ENCODE measurements at places on chromosomes 1 and 21.

GRCh38 chr1:21289127-21289526 is 1.1 kb downstream of the ECE1 start:
- H3K36me3 ChIP-seq = no peaks in the 10 kb centered on the region
- no peak for DNase-seq
- peak overlapping the region; percentile 77 for H3K4me3 ChIP-seq
- peaks cover 3% of the 10 kb centered on the region for H3K4me1 ChIP-seq
- no peaks in the 10 kb centered on the region for H3K27me3 ChIP-seq

DNA sequence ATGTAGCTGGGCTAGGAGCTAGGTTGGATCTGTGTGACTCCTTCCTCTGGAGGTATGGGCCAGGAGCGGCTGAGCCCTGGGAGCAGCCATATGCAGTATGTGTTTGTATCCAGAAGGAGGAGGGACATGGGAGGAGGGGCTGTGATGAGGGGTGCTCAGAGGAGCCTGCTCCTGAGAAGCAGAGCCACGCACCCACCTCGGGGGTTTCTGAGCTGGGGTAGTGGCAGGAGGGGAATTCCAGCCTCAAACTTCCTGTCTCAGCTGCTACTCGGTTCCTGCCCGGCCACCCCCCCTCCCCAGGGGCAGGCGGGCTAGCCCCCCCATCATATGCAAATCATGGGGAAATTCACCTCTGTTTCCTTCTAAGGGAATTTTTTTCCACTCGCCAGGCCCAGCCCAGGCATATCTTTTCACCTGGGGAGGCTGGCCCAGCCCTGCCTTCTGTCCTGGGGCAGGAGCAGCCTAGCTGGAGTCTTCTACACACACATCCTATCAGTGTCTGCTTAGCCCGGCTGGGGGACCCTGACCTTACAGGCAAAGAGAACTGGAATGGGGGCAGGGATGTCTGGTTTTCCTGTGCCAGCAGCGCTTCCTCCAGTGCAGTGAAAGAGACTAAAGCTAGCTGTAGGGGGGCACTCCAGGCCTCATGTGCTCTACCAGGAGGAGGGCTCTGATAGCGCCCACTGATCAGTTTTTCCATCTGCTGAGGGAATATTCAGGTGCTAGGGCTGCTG is 3.0 kb downstream of the ZC3H12A start:
- H3K27me3 ChIP-seq = no peaks in the 10 kb centered on the region
- H3K36me3 ChIP-seq = no peaks in the 10 kb centered on the region
- peak; percentile 84 for DNase-seq

DNA sequence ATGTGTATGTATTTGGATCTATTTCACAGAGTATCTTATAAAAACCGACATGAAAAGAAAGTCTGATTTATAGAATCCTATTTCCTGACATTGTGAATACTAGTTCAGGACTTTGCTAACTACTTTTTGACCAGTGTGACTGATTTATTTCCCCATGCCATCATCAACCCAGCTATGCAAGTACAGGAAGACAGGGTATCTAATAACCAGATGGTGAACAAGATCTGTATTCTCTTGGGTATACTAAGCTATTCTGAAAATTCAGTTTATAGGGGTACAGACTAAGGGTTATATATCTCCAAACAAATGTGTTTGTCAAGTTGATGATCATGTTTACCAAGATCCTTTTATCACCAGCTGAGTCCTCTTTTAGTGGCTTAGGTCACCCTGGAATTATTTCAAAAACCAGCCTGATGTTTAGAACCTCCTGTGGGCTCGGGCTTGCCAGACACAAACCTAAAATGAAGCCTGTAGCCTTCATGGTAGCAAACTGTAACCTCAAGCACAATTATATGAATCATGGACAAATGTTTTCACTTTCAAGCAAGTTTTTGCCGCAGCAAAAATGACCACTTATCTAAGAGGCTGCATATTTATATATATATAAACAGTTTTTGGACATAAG is 185.1 kb downstream of the FGGY start:
- H3K27me3 ChIP-seq = no peaks in the 10 kb centered on the region
- no peaks in the 10 kb centered on the region for H3K4me1 ChIP-seq
- H3K36me3 ChIP-seq = no peaks in the 10 kb centered on the region

DNA sequence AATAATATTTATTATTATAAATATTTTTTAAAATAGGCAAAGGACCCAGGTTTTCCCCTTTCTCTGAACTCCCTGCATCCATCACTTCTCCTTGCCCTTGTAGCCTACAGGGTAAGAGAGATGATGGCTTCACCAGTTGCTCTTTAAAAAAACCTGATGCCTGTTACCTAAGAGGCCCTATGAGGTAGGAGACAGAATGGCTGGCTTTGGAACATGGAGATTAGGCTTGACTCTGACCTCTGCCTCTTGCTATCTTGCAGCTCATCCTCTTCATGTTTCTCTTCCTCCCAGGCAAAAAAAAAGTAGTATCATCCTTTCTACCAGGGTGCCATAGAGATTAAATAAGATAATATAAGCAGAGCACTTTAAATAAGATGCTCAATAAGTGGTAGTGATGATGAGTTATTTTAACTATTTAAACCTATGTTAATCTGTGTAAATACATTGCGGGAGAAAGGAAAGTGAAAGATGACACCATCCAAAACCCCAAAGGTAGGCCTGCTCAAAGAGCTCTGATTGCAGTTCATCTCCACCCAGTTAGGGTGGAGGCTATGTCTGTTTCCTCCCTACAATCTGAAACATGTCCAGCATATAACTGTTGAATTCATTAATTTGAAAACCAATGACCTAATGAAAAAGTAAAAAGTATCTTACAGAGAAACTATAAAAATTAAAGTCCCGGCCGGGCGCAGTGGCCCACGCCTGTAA is 51.8 kb downstream of the RGS2 start:
- no peak overlapping the region for H3K27ac ChIP-seq
- no peak overlapping the region for H3K4me3 ChIP-seq
- no peaks in the 10 kb centered on the region for H3K27me3 ChIP-seq
- no peak for DNase-seq
- no peaks in the 10 kb centered on the region for H3K36me3 ChIP-seq
- H3K4me1 ChIP-seq = no peaks in the 10 kb centered on the region

DNA sequence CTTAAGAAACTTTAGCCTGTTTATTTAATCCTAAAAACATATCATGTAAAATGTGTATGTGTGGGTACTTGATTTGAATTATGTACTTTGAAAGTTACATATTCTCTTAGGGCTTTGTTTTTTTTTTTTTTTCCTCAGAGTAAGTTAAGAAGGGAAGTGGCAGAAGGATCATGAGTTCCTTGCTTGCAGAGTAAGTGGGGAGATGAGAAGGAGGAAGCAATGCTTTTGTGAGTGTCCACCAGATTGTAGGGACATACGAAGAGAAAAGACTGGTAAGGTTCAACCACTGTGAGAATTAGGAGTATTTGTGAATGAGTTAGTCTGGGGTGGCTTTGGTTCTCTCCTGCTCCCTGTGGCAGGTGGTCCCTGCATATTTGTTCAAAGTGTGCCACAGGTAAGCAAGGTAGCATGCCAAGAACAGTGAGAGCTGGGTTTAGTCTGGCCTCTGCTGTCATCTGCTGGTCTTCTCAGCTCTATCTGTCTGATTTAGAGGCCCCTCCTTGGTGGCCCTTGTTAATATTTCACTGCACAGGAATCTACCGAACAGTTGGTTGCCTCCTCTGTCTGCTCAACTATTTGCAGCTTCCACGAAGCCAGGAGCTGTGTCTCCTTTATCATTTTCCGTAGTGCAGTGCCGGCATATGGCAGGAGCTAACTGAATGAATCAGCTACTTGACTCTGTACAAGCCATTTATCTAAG is 9.5 kb downstream of the DNM3 start:
- H3K27me3 ChIP-seq = no peaks in the 10 kb centered on the region
- no peak for DNase-seq

DNA sequence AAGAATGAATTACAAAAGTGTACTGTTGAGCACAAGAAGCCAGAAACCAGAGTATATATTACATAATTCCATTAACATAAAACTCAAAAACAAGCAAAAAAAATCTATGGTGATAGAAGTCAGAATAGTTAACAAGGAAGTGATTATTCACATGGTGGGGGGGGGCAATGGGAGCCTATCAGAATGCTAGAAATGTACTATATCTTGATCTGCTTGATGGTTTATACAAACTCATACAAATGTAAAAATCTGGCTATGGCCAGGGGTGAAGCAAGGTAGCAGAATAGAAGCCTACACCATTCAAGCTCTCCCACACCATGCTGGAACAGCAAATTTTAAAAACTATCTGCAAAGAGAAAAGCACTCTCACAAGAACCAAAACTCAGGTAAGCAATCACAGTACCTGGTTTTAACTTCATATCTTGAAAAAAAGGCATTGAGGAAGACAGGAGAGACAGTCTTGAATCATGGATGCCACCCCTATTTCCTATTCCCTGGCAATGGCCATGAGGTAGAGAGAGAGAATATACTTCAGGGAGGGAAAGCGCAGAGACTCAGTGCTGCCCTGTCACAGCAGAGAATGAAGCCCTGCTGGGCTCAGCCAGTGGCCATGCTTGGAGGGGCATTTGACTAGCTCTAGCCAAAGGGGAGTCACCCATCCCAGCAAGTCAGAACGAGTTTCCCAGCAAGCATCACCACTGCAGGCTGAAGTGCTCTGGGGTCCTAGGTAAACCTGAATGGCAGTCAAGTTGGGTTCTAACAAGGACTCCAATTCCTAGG is 73.8 kb downstream of the CDC42BPA start:
- no peak overlapping the region for H3K4me3 ChIP-seq
- no peaks in the 10 kb centered on the region for H3K36me3 ChIP-seq
- DNase-seq = no peak
- H3K4me1 ChIP-seq = no peaks in the 10 kb centered on the region

- peak overlapping the region; percentile 31 for H3K27ac ChIP-seq
- H3K4me3 ChIP-seq = no peak overlapping the region
- no peaks in the 10 kb centered on the region for H3K27me3 ChIP-seq
Measured at GRCh38 chr1:232142403-232143314, 487.3 kb downstream of the SIPA1L2 start.

- H3K4me3 ChIP-seq = no peak overlapping the region
- H3K27ac ChIP-seq = peak overlapping the region; percentile 50
- H3K27me3 ChIP-seq = no peaks in the 10 kb centered on the region
- H3K36me3 ChIP-seq = no peaks in the 10 kb centered on the region
Measured at GRCh38 chr1:64315402-64315801, 112.0 kb downstream of the UBE2U start.

GRCh38 chr1:26305667-26306289 is 658 bp downstream of the UBXN11 start:
- H3K4me1 ChIP-seq = peaks cover 8% of the 10 kb centered on the region
- H3K36me3 ChIP-seq = no peaks in the 10 kb centered on the region
- no peak for DNase-seq
- peak overlapping the region; percentile 84 for H3K4me3 ChIP-seq
- peak overlapping the region; percentile 56 for H3K27ac ChIP-seq
- no peaks in the 10 kb centered on the region for H3K27me3 ChIP-seq

GRCh38 chr1:47824297-47824696 is 172.9 kb downstream of the TRABD2B start:
- no peaks in the 10 kb centered on the region for H3K36me3 ChIP-seq
- no peaks in the 10 kb centered on the region for H3K4me1 ChIP-seq
- H3K27me3 ChIP-seq = no peaks in the 10 kb centered on the region
- no peak overlapping the region for H3K4me3 ChIP-seq
- H3K27ac ChIP-seq = no peak overlapping the region
- DNase-seq = no peak

GRCh38 chr1:109499081-109499480 is 5.2 kb downstream of the CYB561D1 start:
- no peak overlapping the region for H3K4me3 ChIP-seq
- H3K4me1 ChIP-seq = no peaks in the 10 kb centered on the region
- H3K27ac ChIP-seq = no peak overlapping the region
- DNase-seq = no peak

DNA sequence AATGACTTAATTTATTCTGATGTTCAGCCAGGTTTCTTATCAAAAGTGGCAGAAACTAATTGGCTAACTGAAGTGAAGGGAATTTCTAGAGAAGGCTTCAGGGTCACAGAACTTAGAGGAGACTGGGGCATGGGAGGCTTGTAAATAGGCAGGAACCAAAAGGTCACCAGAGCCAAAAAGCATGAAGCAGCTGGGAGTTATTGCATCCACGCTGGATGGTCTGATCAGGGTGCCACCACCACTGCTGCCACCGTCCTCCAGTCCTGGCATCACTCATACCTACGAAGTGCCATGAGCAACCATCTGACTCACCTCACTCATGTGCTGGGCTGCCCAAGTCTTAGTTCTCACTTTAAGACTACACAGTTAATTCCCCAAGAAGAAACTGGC is 82.5 kb upstream of the DPH5 start:
- no peaks in the 10 kb centered on the region for H3K4me1 ChIP-seq
- no peaks in the 10 kb centered on the region for H3K27me3 ChIP-seq
- H3K27ac ChIP-seq = no peak overlapping the region
- no peak overlapping the region for H3K4me3 ChIP-seq
- no peak for DNase-seq

DNA sequence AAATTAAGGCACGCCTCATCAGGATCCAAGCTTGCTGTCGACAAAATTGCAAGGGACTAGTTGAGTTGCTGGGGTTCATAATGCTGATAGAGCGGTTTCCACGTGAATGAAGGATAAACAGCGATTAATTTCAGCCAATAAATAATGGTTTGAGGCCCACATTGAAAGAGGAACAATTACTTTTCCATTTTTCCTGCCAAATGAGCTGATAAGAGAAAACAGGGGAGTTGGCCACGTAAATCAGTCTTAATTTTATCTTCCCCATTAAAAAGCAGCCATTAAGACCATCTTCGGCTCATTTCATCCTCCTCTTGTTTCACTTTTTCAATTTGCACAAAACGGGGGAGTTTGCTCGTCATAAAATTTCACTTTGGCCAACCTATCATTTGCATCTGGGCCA is 235.5 kb upstream of the RRP15 start:
- H3K27ac ChIP-seq = no peak overlapping the region
- DNase-seq = no peak
- H3K36me3 ChIP-seq = no peaks in the 10 kb centered on the region
- H3K4me3 ChIP-seq = no peak overlapping the region
- H3K27me3 ChIP-seq = no peaks in the 10 kb centered on the region
- no peaks in the 10 kb centered on the region for H3K4me1 ChIP-seq

- H3K36me3 ChIP-seq = no peaks in the 10 kb centered on the region
- H3K27ac ChIP-seq = no peak overlapping the region
- no peaks in the 10 kb centered on the region for H3K27me3 ChIP-seq
- H3K4me1 ChIP-seq = no peaks in the 10 kb centered on the region
- no peak overlapping the region for H3K4me3 ChIP-seq
Measured at GRCh38 chr1:236623371-236624166, 19.3 kb upstream of the HEATR1 start.

DNA sequence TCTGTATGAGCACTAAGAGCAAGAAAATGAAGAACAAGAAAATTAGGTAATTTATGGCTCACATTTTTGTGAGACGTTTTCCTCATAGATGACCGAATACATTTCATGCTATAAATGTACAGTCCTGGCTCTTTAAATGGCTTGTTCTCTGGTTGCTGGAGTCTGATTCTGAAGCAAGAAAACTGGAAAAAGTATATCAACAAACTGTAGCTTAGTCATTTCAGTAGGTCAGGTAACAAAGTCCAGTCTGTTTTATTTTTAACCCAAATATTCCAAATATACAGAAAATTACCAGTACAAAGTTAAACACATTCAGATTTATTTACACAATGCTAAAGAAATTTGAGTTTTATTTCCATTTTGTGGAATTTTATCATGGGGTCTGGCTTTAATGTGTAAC is 2.5 kb upstream of the MYBPHL start:
- no peak for DNase-seq
- no peaks in the 10 kb centered on the region for H3K4me1 ChIP-seq
- H3K36me3 ChIP-seq = no peaks in the 10 kb centered on the region
- H3K27me3 ChIP-seq = no peaks in the 10 kb centered on the region
- H3K27ac ChIP-seq = no peak overlapping the region
